ENCODE measurements at places on chromosomes 3 and 15. TPM values are rescaled to one million over a fixed set of nuclear protein-coding genes. Genes with fewer than 3 reads are reported as not detected.

GPR149 gene
- not detected for polyA plus RNA-seq

GRCh38 chr15:23797747-23798446 is 110.8 kb upstream of the NDN start:
- DNase-seq = no peak

GRCh38 chr3:38119821-38120692 is 16.9 kb downstream of the ACAA1 start:
- no peak for DNase-seq

DNA sequence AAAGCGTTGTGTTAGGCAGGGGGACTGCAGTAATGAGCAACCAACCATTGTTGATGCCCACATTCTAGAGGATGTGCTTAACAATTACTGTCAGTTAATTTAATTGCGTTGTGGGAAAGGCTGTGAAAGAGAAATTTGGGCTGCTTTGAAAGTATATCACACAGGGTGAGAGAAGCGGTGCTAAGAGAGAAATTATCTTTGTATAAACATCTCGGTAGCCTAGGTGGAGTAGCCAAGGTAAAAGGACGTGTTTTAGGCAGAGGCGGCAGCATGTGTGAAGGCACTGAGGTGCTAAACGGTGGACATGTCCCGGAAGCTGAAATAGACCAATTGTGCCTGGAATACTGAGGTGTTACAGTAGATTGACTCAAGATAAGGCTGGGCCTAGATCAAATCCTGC is 71.9 kb downstream of the UBE2E2 start:
- DNase-seq = no peak

DNA sequence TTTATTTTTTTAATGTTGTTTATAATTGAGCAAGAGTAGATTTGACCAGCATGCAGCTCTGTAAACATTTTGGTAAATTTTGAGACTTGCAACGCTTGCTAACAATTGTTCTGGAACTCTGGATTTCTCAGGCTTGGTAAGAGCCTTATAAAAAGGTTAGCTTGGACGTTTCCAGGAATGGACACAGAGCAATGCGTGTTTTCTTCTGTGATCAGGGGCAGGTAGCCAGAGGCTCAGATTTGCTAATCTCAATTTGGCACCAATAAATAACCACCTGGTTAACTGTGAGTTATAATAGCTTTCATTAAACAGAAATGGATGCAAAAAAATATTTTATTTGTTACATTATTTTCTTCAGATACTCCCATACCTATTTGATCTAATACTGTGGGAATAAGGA is 39.8 kb downstream of the CADM2 start:
- no peak for DNase-seq

CSPG5 gene
- polyA plus RNA-seq = 2.9 TPM

DNA sequence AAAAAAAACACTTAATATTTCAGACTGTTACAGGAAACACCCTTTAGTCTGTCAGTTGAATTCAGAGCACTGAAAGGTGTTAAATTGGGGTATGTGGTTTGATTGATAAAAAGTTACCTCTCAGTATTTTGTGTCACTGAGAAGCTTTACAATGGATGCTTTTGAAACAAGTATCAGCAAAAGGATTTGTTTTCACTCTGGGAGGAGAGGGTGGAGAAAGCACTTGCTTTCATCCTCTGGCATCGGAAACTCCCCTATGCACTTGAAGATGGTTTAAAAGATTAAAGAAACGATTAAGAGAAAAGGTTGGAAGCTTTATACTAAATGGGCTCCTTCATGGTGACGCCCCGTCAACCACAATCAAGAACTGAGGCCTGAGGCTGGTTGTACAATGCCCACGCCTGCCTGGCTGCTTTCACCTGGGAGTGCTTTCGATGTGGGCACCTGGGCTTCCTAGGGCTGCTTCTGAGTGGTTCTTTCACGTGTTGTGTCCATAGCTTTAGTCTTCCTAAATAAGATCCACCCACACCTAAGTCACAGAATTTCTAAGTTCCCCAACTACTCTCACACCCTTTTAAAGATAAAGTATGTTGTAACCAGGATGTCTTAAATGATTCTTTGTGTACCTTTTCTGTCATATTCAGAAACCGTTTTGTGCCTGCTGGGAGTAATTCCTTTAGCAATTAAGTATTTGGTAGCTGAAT is 17.9 kb downstream of the TMEM43 start:
- DNase-seq = no peak

- no peak for DNase-seq
Observed at GRCh38 chr3:46012246-46012645, 15.0 kb downstream of the XCR1 start.

MPI gene
- polyA plus RNA-seq = 173 TPM

GRCh38 chr3:78707609-78708008 is 1060.2 kb downstream of the ROBO1 start:
- DNase-seq = no peak

GRCh38 chr3:177673112-177673914 is 476.0 kb upstream of the TBL1XR1 start:
- no peak for DNase-seq

DNA sequence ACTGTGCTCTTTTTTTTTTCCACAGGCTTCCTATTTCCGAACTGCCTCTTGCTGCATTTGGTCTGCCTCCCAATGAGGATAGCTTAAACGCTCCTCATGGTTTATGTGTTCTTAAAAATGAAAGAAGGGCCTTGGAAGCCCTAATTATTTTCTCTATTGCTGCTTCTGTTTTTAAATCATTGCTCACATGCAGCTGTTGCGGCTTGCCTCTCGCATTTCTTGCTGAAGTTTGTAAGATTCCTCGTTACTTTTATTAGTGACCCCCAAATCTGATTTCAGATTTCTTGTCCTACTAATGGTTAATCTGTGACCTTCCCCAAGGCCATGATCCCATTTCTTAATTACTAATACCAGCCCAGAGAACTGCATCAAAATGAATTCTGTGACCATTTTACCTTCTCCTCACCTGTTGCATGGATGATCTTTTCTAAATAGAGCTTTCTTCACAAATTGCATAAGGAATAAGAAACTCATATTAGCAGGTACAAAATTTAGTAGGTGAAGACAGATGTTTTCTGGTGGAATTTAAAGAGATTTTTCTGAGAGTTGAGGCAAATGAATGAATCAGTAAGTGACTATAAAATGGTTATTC is 1.8 kb downstream of the UBE2E1 start:
- peak; percentile 58 for DNase-seq

DNA sequence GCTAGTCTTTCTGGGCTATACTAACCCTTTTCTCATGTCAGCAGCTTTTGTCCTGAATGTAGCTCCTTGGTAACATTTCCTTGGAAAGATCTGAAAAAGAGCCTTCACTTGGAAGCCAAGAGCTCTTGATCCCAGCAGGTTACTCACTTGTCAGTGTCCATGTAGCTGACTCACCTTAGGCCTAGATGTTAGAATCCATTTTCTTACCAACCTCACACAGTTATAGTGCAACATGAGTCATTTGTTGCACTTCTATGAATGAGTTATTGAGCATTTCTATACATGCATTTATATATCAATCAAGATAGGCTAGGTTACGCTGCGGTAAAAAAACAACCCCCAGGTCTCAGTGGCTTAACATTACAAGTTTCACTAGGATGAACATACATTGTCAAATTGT is 106.8 kb upstream of the SLC7A14 start:
- DNase-seq = no peak

DNA sequence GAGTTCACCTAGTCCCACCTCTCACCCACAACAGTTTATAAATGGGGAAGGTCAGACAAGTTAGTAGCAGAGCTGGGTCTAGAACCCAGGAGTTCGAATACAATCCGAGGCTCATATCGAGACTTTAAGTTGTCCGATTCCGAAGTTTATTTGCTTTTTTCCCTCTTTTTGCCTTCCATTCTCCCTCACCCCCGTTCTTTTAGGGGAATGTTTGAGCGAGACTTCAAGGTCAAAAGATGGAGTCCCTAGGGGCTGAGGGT is 7.3 kb downstream of the BCL6 start:
- no peak for DNase-seq

DNA sequence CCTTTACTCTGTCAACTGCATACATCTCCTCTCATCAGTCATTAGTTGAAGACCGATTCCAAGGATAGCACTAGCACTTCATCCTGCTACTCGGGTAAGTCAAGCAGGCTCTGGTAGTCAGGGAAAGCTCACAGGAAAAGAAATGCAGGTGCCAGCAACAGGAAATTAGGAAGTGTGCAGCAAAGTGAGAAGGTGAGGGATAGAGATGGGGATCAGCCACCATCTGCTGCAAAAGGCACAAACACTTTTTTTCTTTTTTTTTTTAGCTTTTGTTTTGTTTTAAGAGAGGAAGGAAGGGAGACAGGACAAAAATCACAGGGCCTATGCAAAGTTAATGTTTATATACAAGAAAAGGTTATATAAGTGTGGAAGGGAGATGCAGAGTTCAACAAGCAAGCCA is 9.0 kb upstream of the BTLA start:
- no peak for DNase-seq

GRIP2 gene
- polyA plus RNA-seq = not detected

- peak; percentile 50 for DNase-seq
Observed at GRCh38 chr15:25375557-25375956, 63.3 kb downstream of the UBE3A start.

MKRN2OS gene
- 0.31 TPM for polyA plus RNA-seq

GRCh38 chr15:68220967-68221366 is 8.6 kb downstream of the CLN6 start:
- DNase-seq = no peak

ZNF80 gene
- polyA plus RNA-seq = not detected

DNA sequence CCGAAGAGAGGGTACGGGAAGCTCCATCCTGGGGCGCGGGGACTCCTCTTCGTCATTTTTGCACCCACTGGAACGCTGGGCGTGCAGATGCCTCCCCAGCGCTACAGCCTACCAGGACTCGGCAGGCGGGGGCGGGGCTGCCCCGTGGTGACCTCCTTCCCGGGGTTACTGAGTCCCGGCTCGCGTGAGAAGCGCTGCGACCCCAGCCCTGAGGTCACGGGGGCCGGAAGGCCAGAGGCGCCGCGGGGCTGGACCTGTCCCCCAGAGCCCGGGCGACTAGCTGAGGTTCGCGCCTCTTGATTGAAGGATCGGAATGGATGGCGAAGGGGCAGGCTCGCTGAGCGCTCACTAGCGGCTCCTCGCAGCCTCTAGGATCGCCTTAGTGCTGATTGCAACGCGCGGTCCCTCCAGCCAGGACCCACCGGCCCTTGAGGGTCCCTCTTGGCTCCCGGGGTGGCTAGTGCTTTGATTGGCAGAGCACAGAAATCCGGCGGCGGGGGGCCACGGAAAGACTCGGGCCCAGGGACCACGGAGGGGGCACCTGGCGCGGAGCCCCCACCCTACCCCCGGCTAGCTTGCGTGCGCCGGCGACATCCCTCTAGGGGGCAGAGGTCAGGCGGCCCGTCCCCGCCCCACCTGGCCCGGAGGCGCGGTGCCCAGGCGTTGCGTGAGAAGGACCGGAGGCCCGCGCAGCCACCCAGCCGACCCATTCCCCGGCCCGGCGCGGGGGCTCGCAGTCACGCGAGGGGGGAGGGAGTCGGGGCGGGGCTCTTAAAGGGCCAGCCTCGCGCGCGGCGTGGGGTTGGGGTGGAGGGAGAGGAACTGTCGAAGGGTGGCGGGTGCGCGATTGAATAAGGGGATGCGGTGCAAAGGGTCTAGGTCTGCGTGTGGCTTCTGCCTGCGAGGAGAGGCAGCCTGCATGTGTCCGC is 781 bp upstream of the CYP1A1 start:
- DNase-seq = peak; percentile 58

ARL14 gene
- not detected for polyA plus RNA-seq

DNA sequence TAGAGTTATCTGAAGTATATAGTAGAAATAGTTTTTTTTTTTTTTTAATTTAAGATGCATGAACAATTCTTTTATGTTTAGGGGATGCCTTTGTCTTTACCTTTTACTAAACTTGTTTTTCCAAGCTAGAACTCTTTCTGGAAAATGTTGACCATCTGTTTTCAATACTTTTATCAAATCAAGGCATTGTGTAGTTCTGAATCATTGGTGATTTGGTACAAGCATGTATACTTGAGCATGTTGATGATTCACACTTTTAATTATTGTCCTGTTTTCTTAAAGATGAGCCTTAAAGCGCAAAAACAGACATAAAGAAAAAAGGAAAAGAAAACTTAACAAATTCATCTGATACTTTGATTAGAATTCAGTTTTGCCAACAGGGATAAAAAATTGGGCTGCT is 28.3 kb downstream of the PDCD6IP start:
- no peak for DNase-seq

DNA sequence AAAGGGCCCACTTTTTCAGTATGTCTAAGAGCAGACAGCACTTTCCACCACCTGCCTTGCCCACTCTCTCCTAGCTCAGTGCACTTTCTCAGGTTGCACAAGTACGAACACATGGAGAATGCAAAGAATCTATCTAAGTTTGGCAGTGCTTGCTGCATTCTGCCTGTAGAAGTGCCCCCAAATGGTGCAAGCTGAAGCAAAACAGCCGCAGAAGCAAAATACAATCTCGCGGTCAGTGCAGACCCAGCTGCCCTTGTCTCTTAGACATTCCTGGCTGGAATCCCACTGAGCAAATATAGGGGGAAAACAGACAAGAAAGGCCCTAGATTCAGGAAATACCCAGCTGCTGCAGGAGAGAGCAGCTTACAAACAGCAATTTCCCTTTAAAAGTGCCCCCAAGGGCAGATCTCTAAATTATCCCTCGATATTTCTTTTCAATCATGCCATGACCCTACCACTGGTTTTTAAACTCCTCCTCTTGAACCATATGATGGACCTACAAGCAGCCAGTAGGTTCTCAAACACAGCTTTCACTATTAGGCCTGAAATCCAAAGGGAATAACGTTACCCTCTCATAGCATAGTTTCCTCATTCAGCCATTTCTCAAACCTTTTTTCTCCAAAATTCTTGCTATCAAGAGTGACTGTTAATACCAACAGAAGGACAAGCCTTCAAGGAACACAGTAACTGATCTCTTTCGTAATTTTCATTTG is 67.0 kb downstream of the TNIK start:
- DNase-seq = peak; percentile 74

DNA sequence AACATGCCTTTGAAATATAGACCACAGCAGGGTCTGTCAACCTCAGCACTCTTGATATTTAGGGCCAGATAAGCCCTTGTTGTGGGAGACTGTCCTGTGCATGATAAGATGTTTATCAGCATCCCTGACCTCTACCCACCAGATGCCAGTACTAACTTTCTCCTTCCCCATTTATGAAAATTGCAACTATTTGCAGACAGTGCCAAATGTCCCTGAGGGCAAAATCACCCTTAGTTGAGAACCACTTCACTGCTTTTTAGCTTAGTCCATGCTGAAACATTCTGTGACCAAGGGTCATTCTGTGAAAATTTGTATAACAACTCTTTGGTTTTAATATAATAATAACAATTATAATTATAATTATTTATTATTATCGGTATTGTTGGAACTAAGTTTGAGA is 1032.4 kb downstream of the MCTP2 start:
- DNase-seq = no peak

UNC13C gene
- polyA plus RNA-seq = not detected
